Fibroblast of gingiva (primary cell): ENCODE measurements at places on chromosomes 4 and X.

- DNase-seq = peak; percentile 93
Measured at GRCh38 chr4:88616275-88617150, 24.2 kb downstream of the HERC3 start.

GRCh38 chr4:102734591-102735385 is 26.0 kb downstream of the MANBA start:
- no peak for DNase-seq

GRCh38 chrX:7088968-7089615 is 58.4 kb upstream of the STS start:
- no peak for DNase-seq

DNA sequence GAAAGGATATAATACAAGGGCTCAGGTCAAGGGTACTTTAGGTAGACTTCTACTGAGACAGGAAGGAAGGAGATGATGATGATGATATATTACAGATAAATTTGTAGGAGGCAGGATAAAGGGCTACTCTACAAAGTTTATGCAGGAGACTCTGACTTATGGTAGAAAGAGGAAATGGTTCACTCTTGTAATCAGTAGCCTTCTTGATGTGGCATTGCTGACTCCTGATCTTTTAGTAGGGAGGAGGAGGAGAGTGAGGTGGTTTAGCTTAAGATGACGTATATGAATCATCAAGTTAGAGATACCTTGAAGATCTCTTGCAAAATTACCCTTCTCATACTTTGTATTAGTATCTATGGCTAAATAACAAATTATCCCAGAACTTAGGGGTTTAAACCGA is 4.7 kb downstream of the BLTP1 start:
- DNase-seq = no peak

GRCh38 chrX:31199840-31200114 is 127.9 kb upstream of the FTHL17 start:
- DNase-seq = no peak

DNA sequence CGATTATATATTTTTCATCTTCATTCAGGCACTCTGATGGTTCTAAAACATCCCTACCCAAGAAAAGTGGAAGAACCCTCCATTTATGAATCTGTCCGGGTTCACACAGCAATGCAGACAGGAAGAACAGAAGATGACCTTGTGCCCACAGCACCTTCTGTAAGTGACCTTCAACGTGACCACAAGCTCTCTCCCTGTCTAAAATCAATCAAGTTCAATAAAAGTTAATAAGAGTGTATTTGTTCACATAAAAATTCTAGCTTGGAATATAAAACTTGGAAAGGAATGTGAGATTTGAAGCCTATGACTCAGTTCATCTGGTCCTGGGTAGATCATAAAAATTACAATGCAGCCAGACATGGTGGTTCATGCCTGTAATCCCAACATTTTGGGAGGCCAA is 36.6 kb downstream of the DAPP1 start:
- no peak for DNase-seq

DNA sequence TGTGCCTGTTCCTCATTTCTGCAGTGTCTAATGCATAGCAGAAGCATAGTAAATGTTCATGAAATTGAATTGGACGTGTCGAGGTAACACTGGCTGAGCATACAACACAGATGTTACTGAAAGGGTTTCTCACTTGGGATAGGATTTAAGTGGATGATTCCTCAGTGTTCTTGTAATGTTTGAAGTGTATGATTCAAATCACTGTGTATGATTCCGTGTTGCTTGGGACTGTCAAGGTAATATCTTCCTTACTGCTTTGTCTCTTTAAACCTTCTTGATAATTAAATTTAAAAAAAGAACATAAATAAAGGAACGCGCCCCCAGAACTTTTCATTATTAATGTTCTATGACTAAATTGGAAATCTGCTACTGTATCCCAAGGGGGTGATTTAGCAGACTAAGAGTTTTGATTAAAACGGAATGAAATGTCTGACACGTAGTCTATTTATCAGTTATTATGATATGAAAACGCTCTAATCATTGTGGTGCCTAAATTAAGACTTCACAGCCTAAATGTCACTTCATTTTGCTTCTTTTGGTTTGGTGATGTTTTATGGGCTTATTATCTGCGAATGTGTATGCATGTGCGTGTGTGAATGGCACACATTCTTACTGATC is 696.9 kb upstream of the EPHA5 start:
- DNase-seq = no peak

DNA sequence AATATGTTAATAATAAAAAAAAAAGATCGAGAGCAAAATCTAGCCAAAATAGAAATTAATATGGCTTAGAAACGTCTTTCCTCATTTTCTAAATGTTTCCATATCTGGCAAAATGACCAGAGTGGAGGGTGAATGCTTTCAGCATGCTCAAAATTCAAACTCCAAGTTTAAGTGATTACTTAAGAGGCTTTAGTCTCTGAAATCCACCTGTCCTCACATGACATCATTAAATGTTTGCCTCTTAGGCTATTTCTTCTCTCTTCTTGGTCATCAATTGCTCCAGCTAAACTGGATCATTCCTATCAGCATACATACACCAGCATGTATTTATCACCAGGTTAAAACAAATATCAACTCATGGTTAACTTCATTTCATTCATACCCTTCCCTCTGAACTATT is 54.5 kb upstream of the ATXN3L start:
- DNase-seq = no peak

DNA sequence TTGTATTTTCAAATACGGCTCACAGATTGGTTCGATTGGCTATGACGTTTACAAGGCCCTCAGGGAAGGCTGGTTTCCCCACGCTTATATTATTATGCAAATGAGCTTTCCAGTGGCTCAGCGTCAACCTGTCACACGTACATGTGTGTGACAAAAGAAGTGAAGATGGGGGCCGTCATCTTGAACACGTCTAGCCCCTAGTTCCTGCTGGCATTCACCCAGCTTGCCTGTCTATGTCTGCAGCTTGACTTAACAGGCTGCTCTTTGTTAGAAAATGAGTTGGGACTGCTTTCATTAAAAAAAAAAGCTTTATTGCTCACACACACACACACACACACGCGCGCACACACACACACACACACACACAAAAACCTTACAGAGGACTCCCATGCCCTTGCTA is 283.6 kb upstream of the CTSO start:
- DNase-seq = no peak
